ENCODE measurements at places on chromosomes 4 and X.

DNA sequence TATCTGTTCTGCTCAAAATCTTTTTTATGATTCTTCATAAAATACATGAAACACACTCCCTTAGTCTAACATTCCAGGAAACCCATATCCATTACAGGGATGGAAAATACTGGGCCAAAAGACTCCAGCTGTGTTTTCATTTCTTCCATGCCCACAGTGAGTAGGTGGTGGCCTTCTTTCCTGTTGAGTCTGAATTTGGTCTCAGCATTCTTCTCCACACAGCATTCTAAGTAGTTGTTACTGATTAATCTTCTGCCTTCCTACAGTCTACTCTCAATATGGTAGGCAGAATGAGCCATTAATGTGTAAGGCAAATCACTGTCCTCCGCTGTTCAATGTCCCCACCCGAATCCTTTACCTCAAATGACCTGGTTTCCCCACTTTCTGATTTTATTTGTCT is 370.6 kb upstream of the RPS6KA3 start:
- DNase-seq = no peak

- no peak for DNase-seq
Observed at GRCh38 chr4:112063260-112063659, 82.0 kb upstream of the FAM241A start.

DNA sequence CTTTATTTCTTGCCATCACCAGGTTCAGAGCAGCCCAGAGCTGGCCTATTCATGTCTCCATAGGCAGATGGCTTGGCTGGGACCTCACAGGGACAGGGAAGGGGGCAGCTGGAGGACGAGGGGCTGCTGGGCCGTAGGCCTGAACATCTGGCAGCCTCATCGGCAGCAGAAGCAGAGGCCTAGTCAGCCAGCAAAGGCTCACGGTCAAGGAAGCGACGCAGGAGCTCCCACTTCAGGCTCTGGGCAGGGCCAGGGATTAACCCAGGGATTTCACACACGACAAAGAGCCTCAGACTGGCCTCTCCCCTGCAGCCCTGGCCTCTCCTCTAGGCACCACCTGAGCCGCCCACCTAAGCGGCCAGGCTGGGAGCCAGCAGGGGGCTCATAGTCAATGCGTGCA is 46.0 kb upstream of the MAN2B2 start:
- DNase-seq = no peak

GRCh38 chrX:22121161-22121560 is 89.0 kb downstream of the PHEX start:
- no peak for DNase-seq

DNA sequence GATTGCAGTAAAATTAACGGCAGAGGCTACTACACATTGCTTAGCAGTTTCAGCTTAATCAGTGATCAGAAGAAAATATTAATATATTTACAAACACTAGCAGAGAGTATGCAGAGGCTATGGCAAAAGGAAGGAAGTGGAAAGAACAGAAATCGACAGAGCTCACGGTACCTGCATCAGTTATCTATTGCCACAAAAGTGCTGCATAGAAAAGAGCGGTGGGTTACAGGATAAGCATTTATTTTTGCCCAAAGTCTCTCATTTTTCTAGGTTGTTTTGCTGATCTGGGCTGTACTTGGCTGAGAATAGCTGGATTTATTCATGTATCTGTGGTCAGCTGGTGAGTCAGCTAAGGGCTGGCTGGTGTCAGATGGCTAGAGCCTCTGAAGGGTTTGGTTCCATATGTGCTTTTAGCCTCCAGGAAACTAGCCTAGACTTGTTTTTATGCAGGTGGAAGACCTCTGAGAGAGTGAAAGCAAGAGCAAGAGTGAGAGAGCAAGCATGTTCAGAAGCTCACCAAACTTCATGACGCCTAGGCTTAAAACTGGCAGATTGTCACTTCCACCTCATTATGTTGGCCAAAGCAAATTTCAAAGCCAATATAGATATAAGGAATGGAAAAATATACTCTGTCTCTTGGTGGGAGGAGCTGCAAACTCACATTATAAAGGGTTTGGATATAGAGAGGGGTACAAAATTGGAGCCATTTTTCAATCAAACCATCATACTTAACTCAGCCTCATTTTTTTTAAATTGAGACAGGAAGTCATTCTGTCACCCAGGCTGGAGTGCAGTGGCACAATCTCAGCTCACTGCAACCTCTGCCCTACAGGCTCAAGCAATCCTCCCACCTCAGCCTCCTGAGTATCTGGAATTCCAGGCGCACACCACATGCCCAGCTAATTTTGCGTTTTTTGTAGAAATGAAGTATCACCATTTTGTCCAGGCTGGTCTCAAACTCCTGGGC is 153.2 kb upstream of the RPL34 start:
- no peak for DNase-seq

GRCh38 chr4:8303081-8303480 is 33.5 kb downstream of the HTRA3 start:
- no peak for DNase-seq

- DNase-seq = no peak
Observed at GRCh38 chrX:16822723-16823122, 36.5 kb downstream of the TXLNG start.

DNA sequence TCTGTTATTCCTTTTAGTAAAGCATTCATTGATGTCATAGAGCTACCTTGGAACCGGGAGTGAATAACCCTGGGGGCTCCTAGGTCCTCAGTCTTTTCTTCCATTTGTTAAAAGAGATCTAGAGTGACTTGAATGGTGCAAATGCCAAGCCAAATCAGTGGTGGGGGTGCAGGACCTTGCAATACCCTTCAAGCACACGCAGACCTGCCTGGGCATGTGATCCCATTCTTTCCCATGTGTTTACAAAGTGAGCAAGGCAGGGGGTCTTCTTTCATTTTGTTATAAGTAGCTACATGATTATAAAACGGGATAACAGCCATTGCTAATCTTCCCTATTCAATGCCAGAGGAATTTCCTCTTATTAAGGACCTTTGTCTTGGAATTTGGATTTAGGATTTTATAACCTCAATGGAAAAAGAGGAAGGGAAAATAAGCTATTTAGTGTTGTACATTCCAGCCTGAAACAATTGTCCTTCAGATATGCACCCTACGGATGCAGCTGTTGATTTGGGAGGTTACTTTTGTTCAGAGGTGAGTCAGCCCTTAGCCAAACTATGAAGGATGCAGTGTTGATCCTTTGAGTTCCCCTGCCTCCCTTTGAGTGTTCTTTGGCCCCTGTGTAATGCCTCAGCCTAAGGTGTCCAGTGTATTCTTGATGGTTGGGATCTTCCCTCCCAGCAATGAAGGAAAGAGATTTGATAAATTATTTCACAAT is 623.8 kb upstream of the HTR2C start:
- DNase-seq = no peak

GRCh38 chr4:4829837-4830236 is 29.6 kb upstream of the MSX1 start:
- no peak for DNase-seq

- no peak for DNase-seq
Observed at GRCh38 chr4:159483110-159483781, 380.4 kb downstream of the RAPGEF2 start.

DNA sequence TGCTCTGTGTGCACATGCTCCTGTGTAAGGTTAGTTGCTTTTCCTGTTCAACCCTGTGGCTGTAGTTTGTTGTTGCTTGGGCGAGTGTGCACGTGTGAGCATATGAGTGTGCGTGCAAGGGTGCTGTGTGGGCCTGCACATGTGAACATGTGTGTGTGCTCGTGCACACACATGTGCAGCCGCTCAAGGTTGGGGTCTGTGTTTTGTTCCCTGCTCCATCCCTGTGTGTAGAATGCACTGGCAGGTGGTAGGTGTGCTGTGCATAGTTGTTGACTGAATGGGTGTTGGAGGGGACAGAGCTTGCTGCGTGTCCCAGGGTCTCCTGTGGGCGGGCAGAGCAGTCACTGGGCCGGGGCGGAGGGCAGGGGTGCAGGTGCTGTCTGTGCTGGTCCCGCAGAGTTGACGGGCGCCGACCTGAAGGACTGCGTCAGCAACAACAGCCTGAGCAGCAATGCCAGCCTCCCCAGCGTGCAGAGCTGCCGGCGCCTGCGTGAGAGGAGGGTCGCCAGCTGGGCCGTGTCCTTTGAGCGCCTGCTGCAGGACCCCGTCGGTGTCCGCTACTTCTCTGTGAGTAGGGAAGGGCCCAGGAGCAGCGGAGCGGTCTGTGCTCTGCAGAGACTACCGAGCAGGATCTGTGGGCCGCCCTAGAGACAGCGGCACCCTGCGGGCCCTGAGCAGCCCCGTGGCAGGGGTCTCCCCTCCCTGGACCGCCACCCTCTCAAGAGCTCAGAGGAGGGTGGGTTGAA is 27.9 kb upstream of the HGFAC start:
- no peak for DNase-seq

GRCh38 chr4:169898095-169898494 is 128.1 kb downstream of the MFAP3L start:
- DNase-seq = no peak

GRCh38 chrX:30713061-30713525 is 59.9 kb downstream of the GK start:
- DNase-seq = peak; percentile 30

GRCh38 chr4:183443655-183444213 is 702 bp upstream of the CDKN2AIP start:
- peak; percentile 59 for DNase-seq

DNA sequence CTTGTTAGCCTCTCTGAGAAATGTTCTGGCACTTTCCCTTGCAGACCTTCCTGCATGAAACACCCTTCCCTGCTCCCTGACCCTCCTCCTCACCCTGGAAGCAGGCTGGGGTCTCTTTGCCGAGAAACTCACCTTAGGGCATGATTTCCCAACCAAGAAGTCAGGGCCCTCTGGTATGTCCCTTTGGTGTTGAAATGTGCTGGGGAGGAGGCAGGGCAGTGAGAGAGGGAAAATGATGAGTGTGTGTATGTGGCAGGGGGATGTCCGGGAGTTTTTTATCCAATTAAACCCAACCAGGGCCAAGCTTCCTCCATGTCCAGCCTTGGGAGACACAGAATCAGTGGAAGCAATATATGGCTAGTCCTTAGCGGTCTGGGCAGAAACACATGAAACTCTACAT is 5.1 kb downstream of the ELF4 start:
- DNase-seq = no peak

DNA sequence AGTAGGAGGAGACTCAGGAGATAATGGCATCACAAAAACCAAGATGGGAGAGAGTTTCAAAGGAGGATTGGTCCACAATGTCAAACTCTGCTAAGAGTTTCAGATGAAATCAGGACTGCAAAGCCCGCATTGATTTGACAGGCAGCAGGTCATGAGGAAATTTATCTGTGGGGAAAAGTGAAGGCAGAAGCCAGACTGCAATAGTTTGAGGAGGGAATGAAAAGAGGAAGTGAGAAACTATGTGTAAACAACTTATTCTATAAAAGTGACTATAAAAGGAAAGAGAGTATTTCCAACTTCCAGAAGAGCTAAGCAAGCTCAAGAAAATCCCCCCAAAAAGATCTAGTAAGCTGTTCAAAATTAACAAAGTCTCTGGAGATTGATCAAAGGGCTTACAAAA is 66.3 kb upstream of the DGKK start:
- no peak for DNase-seq

GRCh38 chr4:41880022-41880837 is 55.0 kb upstream of the TMEM33 start:
- no peak for DNase-seq

DNA sequence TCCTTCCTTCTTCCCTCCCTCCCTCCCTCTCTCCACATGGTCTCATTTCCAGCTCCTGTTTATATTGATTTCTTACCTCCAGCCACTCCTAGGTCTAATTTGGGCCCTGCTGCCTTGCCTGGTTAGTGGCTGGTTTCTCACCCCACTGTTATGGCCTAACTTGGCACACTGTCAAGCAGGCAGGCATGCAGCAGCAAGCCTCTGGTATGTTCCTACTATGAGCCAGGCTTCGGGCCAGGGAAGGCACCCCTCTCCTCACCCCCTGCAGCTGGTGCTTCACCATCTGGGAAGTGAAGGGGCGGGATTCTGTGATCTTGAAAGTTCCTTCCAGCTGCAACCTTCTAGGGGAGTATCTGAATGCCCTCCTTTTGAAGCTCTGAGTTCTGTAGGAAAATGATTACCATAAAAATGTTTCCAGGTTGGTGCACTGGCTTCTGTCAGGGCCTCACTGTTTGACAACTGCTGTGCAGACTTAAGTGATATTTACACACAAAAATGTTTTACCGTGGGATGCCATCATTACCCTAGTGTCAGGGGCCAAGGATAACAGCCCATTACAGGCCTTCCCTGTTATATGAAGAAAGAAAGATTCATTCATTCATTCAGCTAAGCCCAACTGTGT is 10.1 kb upstream of the VMA21 start:
- DNase-seq = no peak

DNA sequence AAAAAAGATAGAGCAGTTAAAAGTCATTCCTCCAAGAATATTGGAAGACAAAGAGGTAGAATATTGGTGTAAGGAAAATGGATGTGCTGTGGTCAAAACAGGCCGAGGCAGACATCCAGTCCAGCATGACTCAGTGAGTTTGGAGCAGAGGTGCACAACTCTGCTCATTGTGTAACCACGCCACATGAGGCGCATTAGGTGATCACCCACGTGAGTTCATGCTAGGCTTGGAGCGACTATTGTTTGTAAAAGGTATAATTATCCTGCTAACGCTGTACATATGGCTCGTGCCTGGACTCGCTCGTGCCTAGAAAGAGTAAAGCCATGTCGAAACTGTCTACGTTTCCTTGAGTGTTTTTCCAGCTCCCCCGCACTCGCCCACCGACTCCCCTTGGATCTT is 23.9 kb downstream of the C4orf54 start:
- DNase-seq = no peak

- no peak for DNase-seq
Observed at GRCh38 chr4:48255072-48255958, 14.3 kb downstream of the TEC start.

GRCh38 chr4:78022517-78022916 is 34.6 kb upstream of the FRAS1 start:
- no peak for DNase-seq

GRCh38 chr4:2289311-2289954 is 27.5 kb upstream of the MXD4 start:
- DNase-seq = no peak

- peak; percentile 84 for DNase-seq
Observed at GRCh38 chr4:83629945-83630721, 94.2 kb downstream of the GPAT3 start.

GRCh38 chr4:151822331-151822730 is 61.5 kb upstream of the GATB start:
- DNase-seq = no peak

GRCh38 chr4:177879851-177880250 is 437.6 kb upstream of the AGA start:
- no peak for DNase-seq

DNA sequence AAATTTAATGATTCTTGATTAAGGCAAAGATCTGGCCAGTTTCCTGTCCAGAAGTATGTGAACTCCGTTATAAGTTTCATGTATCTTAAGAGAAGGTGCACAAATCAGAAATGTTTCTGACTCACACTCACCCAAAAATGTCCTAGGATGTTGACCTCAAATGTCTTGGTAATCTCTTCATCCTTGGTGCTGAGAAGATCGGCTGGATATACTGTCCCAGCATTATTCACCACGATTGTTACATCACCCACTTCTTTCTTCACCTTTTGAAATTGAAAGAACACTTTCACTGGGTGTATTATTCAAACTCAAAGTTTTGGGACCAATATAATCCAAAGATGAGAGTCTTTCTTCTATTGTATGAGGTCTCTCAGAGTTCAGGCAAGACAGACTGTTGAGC is 5.7 kb downstream of the HSD17B13 start:
- no peak for DNase-seq

- DNase-seq = no peak
Observed at GRCh38 chr4:168099195-168099594, 6.9 kb downstream of the ANXA10 start.

GRCh38 chr4:76270244-76271175 is 19.0 kb downstream of the FAM47E start:
- no peak for DNase-seq

Measured in inflammatory macrophage (primary cell).